Caudate nucleus (tissue), 63 donors: ENCODE measurements at places on chromosomes 4 and X.

DNA sequence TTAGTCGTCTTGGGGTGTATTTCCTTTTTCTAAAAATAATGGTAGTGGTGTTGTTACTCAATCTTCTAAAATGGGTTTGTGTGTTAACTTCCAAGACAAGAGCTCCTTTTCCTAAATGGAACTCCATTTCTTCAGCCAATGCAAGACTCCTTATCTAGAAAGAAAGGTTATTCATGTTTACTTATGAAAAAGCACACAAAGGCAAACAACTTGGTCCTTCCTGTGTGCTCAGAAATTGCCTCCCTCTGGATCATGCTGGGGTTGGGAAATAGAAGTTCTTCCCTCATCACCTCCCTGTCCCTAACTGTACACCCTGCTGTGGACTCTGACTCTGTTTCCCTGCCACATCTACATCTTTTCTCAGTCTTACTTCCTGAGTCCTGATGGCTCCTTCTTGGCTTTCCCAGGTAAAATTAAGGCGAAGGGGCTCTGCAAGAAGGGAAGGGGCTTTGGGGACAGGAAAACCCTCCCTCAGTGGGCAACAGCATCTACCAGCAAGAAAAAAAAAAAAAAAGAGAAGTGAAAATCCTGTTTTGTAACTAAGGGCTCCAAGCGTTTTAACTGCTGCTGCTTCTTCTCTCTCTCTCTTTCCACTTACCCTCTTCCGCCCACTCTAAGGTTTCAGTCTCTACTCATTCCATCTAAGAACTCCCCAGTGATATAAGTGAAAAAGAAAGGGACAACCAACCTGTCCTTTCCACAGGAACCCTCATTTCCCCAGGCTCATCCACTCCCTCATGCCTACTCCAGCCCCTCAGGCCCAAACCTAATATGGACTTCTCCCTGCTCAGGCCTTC is 19.8 kb upstream of the TASL start:
- no peak for DNase-seq

- DNase-seq: no peak
Observed at GRCh38 chr4:15294832-15295231, 133.0 kb upstream of the C1QTNF7 start.

DNA sequence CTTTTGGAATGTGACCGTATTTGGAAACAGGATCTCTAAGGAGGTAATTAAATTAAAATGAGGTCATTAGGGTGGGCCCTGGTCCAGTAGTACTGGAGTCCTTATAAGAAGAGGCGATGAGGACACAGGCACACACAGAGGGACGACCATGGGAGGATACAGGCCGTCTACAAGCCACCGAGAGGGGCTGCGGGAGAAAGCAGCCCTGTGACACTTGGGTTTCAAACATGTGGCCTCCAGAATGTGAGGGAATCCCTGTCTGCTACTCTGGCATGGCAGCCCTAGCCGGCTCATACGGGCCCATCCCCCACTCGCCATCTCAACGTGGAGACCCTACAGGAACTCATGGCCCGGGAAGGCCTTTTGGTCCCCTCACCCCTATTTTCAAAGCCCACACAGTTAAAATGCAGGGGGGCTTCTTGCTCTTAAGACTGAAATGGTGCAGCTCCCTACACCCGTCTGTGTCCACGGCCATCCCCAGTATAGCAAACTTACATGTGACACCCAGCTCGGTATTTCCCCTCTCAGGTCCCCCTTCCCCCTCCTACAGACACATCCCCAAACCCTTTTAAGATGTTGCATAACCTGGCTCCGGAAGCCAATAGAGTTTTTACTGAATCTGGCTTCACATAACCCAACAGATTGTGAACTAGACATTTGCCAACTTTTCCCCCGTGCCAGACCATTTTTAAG is 124.1 kb upstream of the TBL1X start:
- no peak for DNase-seq

DNA sequence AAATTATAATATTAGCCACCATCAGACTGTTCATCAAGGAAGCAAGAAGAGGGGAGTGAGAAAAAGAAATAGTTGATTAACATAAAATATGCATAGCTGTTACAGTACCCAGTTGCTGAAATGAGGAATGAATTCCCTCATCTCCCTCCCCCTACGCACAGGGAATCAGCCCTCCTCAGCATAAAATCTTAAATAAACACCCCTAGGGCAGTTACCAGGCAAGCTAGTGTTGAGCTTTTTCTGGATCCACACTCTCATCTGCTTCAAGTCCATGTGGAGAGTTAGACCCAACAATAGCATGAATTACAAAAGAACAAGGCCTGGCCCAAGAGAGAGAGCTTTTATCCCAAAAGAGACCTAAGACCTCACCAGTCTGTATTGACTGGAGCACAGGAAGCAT is 19.0 kb upstream of the SYTL4 start:
- DNase-seq: no peak

- DNase-seq: no peak
Observed at GRCh38 chrX:100247826-100248225, 162.2 kb downstream of the PCDH19 start.

- DNase-seq: no peak
Observed at GRCh38 chrX:86806786-86807185, 658.5 kb downstream of the DACH2 start.

DNA sequence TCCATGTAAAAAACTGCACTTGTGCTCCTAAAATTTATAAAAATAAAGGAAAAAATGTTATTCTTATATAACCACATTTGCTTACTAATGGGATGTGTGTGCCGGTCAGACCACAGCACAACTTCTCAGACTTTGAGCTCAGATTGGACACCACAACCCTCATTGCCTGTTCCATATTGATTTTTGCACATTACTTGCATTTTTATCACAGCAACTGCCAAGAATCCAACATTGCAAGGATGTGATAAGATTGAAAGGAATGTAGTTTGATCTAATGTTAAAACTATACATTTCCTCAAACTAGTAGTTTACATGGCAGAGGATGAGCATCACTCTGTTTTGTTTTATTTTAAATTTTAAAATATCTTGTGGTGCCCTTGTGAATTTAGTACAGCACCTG is 227.8 kb downstream of the KDR start:
- DNase-seq: no peak

GRCh38 chr4:20359692-20360091 is 108.0 kb downstream of the SLIT2 start:
- no peak for DNase-seq

DNA sequence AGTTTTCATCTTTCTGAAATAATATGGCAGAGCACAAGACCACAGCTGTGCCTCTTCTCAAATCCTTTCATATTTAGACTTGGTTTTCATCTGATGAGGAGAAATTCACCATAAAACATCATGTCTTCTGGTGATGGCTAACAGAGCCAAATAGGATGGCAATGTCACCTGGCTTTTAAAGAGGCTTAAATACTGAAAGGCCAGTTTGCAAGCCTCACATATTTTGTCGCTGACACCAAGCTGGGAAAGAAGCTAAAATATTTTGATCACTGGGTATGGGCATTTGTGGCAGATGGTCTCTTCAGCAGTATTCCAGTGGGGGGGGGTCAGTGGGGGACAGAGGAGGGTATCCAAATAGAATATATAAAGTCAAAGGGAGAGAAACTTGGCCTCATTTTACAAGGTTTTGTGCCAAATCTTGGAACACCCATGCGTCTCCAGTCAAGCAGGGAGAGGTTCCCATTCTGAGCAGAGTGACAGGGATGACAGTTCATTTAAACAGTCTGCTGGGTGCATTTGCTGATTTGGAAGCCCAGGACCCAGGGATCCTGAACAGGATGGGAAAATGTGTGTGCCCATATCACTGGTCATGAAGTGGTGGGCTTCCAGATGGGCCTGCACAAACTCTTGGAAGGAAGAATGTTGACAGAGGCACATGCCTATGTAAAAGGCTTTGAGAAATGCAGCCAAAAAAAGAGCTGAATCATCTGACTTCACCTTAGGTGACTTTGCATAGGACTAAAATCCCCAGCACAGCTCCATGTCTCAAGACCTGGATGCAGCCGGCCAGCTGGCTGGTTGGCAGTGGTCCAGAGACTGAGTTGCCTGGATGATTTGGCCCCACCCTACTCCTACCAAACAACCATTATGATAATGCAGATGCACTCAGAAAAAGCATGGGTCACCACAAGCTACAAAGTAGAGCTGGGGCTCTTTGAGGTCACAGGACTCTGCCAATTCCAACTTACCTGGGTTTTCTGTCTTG is 484.4 kb upstream of the NR3C2 start:
- no peak for DNase-seq

DNA sequence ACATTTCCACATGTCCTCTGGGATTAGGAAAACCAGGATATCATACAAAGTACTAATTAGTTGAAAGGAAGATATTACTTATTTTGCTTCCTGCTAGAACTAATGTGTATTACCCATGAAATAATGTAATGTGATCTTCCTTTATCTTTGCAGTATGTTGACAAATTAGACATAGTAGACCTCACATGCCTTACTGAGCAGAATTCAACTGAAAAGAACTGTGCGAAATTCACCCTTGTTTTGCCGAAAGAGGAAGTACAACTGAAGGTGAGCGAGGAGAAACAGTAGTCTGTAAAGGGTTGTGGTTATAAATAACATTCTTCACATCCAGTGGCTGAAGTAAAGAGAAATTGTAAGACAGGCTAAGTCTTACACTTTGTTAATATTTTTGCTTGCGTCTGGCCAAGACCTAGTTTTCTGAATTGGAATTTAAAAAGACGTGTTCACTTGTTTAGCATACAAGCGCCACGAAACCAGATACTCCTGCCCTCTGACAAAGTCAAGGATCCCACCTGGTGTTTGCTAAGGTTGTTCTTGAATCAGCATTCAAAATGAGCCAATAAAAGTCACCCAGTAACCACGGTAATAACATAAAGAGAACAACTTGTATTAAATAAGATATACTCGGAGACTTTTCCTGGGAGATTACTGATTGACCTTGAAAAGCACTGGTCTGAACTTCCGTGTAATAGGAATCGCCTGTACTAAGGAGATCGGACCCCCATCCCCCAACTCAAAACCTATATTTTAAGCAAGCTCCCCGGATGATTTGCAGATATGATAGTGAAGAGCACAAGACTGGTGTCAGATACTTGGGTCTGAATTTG is 16.9 kb downstream of the STAP1 start:
- DNase-seq: no peak

- DNase-seq: no peak
Observed at GRCh38 chr4:100826067-100826466, 308.2 kb upstream of the EMCN start.

DNA sequence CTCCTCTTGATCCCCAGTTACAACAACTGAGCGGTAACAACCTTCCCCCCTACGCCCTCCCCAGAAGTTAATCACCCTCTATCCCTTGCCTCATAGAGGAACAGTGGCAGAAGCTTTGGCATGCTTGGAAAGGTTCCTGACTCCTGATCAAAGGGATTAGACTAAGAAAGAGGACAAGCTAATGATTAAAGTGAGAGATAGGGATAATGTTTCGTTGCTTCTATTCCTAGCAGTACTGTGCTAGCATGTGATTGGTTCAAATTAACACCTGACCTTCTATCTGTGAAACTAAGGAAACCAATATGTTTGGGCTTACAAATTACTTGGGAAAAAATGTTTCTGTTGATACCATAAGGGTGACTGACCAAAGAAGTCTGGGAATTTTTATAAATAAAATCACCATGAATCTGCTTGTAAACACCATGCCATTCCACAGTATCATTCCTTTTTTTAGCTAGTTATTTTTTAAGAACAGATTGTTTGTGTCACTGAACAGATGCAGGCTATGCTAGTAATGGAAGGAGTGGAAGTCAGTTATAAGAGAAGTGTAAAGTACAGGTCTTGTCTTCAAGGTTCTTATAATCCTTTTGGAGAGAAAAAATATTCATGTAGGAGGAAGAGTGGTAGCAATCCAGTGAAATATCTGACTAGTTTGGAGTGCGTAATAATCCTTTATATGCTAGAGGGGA is 11.3 kb upstream of the ATP1B4 start:
- no peak for DNase-seq

GRCh38 chr4:22480675-22481327 is 35.1 kb downstream of the ADGRA3 start:
- DNase-seq: no peak

GRCh38 chr4:56219447-56219846 is 167.8 kb downstream of the AASDH start:
- DNase-seq: no peak

GRCh38 chrX:12489341-12489740 is 301.9 kb upstream of the PRPS2 start:
- no peak for DNase-seq

- DNase-seq: no peak
Observed at GRCh38 chr4:7166237-7166636, 26.1 kb upstream of the SORCS2 start.

DNA sequence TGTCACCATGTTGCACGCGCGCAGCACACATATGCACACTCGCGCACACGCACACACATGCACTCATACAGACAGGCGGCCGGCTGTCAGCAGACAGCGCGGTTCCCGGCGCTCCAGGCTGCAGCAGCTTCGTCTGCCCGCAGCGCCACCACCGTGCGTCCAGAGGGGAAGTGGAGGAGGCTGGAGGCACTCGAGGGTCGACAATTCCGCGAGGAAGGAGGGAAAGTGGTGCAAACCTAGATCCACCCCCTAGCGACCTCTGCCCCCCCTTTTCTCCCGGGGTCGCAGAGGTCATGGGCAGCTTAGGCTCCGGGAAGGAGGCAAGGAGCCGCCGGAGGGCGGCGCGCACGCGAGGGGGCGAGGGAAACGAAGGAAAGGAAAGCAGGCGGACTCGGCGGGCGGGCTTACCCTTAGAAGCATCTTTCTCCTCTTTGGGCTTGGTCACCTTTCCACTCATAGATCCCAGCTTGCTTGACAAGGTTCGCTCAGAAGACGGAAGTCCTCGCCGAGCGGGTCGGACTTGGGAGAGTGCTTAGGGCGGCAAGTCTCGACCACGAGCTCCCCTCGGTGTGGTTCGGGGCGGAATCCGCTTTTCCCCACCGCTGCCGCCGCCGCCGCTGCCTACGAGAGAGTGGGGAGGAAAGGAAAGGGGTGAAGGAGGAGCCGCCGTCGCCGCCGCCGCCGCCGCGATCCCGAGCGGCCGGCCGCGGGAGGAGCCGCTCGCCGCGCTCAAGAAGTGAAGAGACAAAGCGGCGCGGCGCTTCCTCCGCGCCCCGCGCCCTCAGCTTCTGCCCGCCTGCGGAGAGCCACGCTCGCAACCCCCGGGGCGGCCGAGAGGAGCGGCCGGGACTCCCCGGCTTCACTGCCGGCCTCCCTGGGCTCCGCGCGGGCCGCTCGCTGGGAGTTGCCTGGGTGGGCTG is 326.6 kb upstream of the F9 start:
- no peak for DNase-seq

DNA sequence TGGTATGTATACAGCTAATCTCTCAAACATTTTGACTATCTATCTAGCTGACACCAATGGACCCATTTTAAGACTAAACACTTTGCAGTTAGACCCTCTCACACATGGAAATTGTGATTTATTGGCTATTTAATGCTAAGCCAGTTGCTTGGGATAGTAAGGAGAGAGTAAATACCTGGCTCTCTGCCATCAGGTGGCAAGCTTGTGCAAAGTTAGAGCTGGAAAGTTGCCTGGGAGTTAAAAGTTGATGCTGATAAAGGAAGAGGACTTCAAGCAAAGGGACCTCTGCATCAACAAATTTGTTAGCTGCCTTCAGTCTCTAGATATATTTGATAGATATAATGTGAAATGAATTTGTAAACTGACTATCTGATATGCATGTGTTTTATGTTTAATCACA is 61.1 kb downstream of the PACRGL start:
- DNase-seq: no peak
